Retina (tissue), 1 donor: ENCODE measurements at places on chromosomes 5 and 9.
A peak's percentile ranks its signal among the peaks of the same experiment; 100 is the strongest.

GRCh38 chr9:21078702-21079101, 960 bp upstream of the IFNB1 start:
- DNase-seq = no peak

DNA sequence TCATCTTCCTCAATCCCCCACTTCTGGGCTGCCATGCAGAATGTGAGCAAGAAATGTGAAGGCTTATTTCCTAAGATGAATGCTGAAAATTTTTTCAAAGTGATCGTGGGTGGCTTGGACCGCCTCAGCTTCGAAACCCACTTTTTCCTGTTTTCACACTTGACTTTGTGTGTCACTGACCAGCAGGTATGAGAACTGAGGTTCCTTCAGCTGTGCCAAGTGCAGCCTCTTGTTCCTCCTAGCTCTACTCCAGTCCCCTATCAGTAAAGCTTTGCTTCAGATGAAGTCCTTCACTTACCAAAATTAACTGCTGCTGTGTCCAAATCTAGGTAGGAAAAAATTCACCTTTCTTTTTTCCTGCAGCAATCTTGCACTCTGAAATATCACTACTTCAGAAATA, 382.6 kb downstream of the DTWD2 start:
- no peak for DNase-seq

DNA sequence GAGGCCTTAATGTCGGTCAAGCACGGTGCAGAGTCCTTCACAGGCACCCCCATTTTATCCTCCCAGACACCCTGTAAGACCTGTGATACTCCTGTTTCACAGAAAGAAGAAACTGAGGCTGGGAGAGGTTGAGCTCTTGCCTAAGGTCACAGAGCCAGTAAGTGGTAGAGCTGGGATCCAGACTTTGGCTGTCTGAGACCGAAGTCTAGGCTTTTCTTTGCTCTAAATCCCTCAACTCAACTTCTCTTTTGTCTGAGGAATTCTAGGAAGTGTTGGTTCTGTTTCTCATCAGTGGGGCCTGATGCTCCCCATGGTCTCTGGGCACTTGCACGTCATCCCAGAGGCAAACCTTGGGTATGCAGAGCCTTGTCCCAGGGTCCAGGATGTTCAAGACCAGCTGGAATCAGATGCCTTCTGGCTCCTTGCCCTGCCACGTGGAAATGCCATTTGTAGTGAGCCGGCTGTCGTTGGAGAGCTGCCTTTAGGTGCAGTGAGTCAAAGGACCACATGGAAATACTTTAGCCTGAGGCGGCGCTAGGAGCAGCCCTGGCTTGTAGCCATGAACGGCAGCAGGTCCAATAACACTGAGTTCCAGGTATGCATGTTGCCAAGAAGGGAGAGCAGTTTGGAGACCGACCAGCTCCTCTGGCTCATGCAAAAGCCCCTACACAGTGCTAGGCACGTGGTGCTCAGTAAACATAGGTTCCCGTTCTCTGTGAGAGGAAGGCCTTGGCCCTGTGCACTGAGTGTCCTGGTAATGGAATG, 9.2 kb downstream of the DCANP1 start:
- no peak for DNase-seq

GRCh38 chr5:154377754-154378533, 67.9 kb upstream of the SAP30L start:
- no peak for DNase-seq

DNA sequence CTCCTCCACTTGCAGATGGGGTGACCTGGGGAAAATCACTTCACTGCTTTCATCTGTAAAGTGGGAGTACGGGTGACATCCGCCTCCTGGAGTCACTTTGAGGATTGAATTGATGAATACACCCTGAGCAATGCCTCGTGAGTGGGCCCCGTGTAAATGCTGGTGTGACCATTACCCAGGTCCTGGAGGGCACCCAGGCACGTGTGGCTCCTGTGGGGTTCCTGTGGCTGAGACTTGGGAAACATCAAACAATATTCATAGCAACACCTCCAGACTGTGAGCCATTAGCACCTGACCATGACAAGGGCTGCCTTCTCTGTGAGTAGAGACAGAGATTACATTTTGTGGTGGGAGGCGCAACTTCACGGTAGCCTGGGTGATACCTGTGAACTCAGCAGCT, 11.4 kb downstream of the MRPL36 start:
- no peak for DNase-seq

DNA sequence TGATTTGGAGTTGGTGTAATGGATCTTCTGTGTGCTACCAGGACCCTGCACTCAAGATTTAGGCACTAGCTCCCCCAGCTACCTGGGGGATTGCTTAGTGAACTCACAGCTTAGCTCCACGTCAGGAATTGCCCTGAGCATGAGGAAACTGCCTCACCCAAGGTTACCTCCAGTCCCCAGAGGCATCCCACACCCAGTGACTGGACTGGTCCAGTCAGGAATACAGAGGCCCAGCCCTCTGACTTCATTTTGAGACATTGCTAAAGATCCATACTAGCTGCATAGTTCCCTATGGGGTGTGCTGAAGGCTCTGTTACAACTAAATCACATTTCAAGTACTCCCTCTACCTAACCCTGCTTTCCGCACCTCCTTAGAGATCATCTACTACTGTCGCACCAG, 364.7 kb downstream of the EFNA5 start:
- no peak for DNase-seq

- DNase-seq = no peak
Measured at GRCh38 chr5:138369706-138370105, 17.2 kb downstream of the KDM3B start.

DNA sequence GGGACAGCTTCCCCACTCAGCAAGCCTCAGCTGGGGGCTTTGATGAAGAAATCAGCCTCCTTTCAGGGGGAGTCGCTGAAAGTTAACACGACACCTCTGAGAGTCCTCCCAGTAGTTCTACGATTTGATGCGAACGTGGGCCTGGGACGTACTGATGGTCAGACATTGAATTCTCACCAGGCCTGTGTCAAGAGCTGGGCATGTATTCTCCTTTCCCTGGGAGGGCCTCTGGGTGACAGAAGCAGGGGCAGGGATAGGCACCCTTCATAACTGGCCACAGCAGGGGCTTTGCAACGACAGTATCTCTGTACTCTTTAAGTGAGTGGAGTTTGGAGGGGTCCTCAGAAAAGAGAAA, 15.6 kb upstream of the COL5A1 start:
- no peak for DNase-seq

GRCh38 chr5:32520356-32520755, 65.0 kb upstream of the SUB1 start:
- DNase-seq = no peak

DNA sequence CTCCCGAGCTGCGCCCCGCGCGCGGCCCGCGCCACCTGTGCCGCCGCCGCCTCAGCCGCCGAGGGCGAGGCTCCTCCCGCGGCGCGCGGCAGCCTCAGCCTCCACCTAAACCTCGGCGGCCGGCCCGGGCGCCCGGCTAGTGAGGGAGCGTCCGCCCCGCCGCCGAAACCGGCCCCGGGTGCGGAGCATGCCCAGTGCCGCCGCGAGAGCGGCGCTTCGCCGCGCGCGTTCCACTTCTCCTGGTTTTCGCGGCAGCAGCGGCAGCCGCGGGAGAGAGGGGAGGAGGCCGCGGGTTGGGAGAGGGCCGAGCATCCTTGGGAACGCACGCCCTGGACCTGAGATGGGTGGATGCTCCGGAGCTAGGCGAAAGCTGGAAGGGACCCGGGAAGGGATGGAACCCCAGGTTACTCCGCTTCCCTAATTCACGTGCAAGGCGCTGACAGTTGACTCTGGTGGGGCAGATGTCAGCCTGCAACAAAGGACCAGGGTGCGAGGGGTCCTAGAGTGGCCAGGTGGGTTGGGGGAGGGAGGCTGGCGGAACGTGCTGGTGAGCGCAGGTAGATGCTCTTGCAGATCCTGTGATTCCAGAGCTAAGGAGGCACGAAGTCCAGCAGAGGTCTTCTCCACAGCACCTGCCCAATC, at the start of gene CTNND2:
Gene CTNND2 (minus strand): TSS at position 182 of the 642 bp plus-strand sequence. CDS start 593 bp downstream, outside the sequence.
- DNase-seq = peak; percentile 92

DNA sequence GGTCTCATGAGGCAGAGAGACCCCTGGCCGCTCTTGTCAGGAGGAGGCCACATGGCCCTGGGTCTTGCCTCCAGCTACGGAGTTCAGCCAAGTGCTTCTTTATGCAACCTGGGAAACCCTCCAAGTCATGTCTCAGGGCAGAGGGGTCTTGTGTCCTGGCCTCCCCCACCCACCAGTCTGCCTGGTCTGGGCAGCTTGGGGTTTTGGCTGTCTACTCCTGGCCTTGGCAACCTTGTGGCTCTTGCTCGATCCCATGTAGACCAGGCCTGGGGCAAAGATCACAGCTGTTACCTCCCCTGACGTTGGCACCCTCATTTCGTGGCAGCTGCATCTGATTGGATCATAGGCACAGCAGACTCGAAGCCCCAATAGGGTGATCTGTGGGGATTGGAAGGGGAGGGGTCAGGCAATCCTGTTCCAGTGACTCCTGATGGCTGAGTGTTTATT, 28.4 kb downstream of the JADE2 start:
- DNase-seq = no peak

- DNase-seq = no peak
Measured at GRCh38 chr9:79946712-79947111, 374.9 kb downstream of the TLE4 start.

GRCh38 chr5:1915316-1915715, 32.6 kb upstream of the IRX4 start:
- no peak for DNase-seq

- DNase-seq = no peak
Measured at GRCh38 chr9:23447944-23448343, 378.1 kb downstream of the ELAVL2 start.

- DNase-seq = peak; percentile 79
Measured at GRCh38 chr5:169302491-169303118, 1.7 kb upstream of the SLIT3 start.

DNA sequence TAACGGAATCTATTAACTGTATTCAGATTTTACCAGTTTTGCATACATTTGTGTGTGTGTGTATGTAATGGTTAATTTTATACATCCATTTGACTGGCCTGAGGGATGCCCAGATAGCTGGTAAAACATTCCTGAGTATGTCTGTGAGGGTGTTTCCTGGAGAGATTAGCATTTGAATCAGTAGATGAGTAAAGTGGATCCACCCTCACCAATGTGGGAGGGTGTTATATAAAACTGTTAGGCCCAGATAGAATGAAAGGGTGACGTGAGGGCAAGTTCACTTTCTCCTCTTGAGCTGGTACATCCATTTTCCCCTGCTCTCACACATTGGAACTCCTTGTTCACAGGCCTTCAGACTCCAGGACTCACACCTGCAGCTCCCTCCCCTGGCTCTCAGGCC, 88.7 kb downstream of the EMB start:
- no peak for DNase-seq

DNA sequence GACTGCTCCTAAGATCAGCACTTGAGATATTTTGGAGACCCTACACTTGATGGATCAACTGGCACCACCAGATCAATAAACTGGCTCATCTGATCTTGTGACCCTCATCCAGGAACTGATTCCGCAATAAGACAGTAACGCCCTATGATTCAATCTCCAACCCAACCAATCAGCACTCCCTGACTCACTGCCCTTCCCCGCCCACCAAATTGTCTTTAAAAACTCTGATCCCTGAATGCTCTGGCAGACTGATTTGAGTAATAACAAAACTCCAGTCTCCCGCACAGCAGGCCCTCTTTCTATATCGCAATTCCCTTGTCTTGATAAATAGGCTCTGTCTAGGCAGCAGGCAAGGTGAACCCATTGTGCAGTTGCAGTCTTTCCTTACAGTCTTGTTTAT, 677.0 kb downstream of the LRRC70 start:
- no peak for DNase-seq

DNA sequence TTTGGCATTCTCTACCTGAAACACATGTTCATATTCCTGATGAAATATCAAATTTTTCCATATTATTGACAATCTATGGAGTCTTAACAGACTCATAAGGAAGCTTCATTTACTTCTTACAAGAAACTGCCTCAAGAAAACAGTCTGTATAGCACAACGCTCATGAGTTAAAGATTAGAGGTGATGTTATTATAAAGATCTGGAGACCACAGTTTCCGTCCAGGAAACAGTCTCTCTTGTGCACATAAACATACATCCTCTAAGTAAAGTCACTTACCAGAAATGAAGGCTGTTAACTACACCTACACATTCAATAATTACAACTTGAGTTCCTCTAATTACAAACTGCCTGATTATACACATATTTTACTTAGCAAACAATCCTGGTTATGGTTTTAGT, 86.9 kb downstream of the RAPGEF6 start:
- no peak for DNase-seq

GRCh38 chr9:4661611-4662010, 483 bp upstream of the PLPP6 start:
- DNase-seq = no peak

DNA sequence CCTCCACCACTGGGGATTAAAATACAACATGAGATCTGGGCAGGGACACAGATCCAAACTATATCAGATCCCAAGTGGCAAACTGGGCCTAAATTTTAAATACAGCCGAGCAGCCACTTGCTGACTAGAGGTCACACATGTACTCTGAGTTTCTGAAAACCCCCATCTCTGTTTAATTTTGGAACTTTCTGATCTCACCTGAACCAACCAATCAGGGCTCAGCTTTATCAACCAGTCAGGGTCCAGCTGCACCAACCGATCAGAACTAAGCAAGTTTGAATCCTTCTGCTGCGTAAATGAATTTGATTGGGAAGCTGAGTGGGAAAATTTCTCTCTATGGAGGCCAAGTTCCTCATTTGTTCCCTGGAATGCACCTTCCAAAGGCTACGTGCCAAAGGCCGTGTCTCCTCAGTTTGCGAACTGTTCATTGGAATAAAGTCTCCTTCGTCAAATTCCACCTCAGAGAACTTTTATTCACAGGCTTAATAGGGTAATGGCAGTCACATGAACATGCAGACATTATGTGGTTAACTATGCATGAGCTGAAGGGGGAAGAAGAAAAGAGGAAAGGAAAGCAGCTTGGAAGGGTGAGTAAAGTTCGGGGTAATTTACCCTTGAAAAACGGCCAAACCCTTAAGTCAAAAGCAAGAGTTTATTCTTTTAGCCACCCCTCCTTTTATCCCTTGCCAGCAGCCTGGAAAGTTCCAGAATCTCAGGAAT, 3.7 kb downstream of the CD180 start:
- DNase-seq = no peak

GRCh38 chr5:104052558-104053352, 490.2 kb upstream of the NUDT12 start:
- DNase-seq = no peak

GRCh38 chr5:37088009-37088408, 161.2 kb downstream of the CPLANE1 start:
- no peak for DNase-seq

- no peak for DNase-seq
Measured at GRCh38 chr5:74056107-74056788, 430.3 kb downstream of the ARHGEF28 start.

DNA sequence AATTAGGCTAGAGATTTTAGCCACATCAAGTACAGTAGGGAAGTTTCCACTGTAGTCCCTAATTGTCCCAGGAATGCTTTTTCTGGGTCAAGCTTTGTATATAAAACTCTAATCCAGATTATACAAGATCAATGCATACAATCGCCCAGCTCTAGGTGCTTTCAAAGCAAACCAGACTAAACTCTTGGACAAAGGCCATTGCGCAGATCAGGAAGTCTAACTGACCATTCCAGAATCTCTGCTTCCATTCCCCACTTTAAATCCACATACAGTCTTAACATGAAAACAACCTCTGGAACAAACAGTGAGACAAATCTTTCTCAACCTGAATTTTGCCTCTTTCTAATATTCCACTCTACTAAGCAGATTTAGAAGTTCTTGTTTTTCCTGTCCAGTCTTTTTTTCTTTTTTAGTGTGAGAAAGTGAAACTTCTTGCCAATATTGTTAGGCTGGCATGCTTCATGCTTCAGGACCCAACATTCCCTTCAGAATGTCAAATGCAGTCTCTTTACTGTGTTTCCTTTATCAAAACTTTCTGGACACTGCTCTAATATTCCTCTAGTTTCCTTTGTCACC, 76.1 kb downstream of the ITGA1 start:
- no peak for DNase-seq

- no peak for DNase-seq
Measured at GRCh38 chr9:126505697-126506346, 107.9 kb upstream of the LMX1B start.
